Thyroid gland (tissue), 4 donors: ENCODE measurements at places on chromosomes 2 and 18. TPM values are rescaled to one million over a fixed set of nuclear protein-coding genes. Genes with fewer than 3 reads are reported as not detected.

LGALSL gene
- 8.7 TPM for total RNA-seq

SH3BP4 gene
- total RNA-seq = 64.6 TPM

TMEM178A gene
- total RNA-seq = 1.9 TPM

CRYGC gene
- not detected for total RNA-seq

GRCh38 chr2:211435331-211435730, 878.9 kb downstream of the CPS1 start:
- no peak for DNase-seq

GRCh38 chr2:241256168-241256545, 59.3 kb downstream of the HDLBP start:
- no peak for DNase-seq

- no peak for DNase-seq
These were observed 200.9 kb upstream of the MEIS1 start for GRCh38 chr2:66233981-66234380.

GRCh38 chr2:219560037-219560892, 11.1 kb downstream of the OBSL1 start:
- no peak for DNase-seq

GRCh38 chr2:136486115-136486514, 279.2 kb upstream of the THSD7B start:
- DNase-seq = no peak

- peak; percentile 30 for DNase-seq
These were observed 29.2 kb upstream of the PPP4R1 start for GRCh38 chr18:9643549-9643948.

GRCh38 chr2:44448860-44449527, 87.2 kb downstream of the CAMKMT start:
- DNase-seq = no peak

- DNase-seq = no peak
These were observed 502.8 kb upstream of the TNP1 start for GRCh38 chr2:217362710-217363109.

DNA sequence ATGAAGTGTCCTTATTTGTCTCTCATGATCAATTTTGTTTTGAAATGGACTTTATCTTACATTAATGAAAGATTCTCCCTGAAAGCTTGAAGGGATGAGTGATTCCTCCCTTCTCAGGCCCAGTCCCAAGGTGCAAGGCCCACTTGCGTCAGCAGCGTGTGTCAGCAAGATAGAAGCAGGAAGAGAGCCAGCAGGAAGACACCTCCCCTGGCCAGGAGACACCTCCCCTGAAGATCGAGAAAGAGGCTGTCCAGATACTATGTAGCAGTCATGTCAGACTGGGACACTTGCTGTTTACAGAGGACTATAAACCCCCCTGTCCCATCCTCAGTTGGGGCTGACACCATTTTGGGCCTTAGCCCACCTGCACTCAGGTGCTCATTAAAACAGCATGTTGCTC, 38.3 kb downstream of the TIMM21 start:
- DNase-seq = no peak
